Immature natural killer cell (primary cell): ENCODE measurements at places on chromosomes 16 and 17.

- no peaks in the 10 kb centered on the region for H3K36me3 ChIP-seq
- H3K4me1 ChIP-seq, result peaks cover 3% of the 10 kb centered on the region
- H3K27ac ChIP-seq, result no peak overlapping the region
- DNase-seq, result no peak
- H3K27me3 ChIP-seq, result no peaks in the 10 kb centered on the region
These were observed 1.9 kb downstream of the CALB2 start for GRCh38 chr16:71360378-71360777.

- no peak for DNase-seq
- H3K4me1 ChIP-seq, result peaks cover 8% of the 10 kb centered on the region
- no peaks in the 10 kb centered on the region for H3K27me3 ChIP-seq
These were observed 27.6 kb downstream of the ZNF276 start for GRCh38 chr16:89748921-89749320.

DNA sequence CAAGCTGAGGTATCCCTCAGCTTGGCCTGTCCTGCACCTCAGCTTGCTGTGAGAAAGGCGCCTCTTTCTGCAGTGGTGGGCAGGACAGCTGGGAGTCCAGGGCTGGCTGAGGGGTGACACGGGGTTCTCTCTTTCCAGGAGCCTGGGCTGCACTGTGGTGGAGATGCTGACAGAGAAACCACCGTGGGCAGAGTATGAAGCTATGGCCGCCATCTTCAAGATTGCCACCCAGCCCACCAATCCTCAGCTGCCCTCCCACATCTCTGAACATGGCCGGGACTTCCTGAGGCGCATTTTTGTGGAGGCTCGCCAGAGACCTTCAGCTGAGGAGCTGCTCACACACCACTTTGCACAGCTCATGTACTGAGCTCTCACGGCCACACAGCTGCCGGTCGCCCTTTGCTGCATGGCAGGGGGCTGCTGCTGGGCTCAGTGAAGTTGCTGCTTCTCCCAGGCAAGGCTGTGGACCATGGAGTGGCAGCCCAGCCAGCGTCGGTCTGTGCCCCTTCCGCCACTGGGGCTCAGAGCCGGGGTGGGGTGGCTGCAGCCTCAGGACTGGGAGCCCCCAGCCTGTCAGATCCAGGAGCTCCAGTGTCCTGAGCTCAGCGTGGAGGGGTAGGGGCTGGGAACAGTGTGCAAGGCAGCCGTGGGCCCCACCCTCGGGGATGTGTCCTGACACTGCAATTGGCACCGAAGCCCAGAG is 6.4 kb downstream of the LIMD2 start:
- H3K4me1 ChIP-seq, result peaks cover 50% of the 10 kb centered on the region
- H3K27me3 ChIP-seq, result peaks cover 22% of the 10 kb centered on the region
- H3K4me3 ChIP-seq, result no peak overlapping the region
- H3K36me3 ChIP-seq, result peaks cover 3% of the 10 kb centered on the region

GRCh38 chr16:82767808-82768207 is 141.0 kb downstream of the CDH13 start:
- peaks cover 1% of the 10 kb centered on the region for H3K27me3 ChIP-seq
- no peak overlapping the region for H3K4me3 ChIP-seq
- no peaks in the 10 kb centered on the region for H3K36me3 ChIP-seq

DNA sequence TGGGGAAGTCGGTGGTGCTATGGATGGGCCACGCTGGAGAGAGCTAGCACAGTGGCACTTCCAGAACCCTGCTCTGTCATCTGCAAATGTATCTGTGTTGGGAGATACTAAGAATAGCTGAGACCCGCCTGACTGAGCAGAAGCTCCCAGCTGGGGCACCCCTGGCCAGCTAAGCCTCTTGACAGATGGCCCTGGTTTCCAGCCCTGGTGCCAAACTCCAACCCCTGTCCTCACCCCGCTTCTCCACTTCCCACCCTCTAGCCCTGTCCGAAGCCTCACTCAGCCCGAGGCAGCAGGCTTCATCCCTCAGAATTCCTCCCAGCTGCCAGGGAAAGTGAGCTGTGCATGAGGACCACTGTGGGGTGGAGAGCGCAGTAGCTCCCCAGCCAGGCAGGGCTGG is 124.4 kb downstream of the CCDC144A start:
- H3K27ac ChIP-seq, result no peak overlapping the region
- no peak for DNase-seq
- H3K4me3 ChIP-seq, result no peak overlapping the region
- H3K27me3 ChIP-seq, result peaks cover 5% of the 10 kb centered on the region
